A549 (cell line): ENCODE measurements at places on chromosomes 1 and 21. TPM values are rescaled to one million over a fixed set of nuclear protein-coding genes. Genes with fewer than 3 reads are reported as not detected.

The CLEC20A gene
- polyA plus RNA-seq: not detected in 3 replicates

The UTS2 gene
- not detected in 3 replicates for polyA plus RNA-seq

The FASLG gene
- polyA plus RNA-seq: 0.04 TPM in 1 of 3 replicates, not detected in the others

GRCh38 chr1:54506594-54506993 lies 41.4 kb upstream of the ACOT11 start:
- DNase-seq: no peak
